OCI-LY7 (cell line): ENCODE measurements at places on chromosomes 7 and 10. TPM values are rescaled to one million over a fixed set of nuclear protein-coding genes. Genes with fewer than 3 reads are reported as not detected.

Gene UBN2
- 19.9 and 21.1 TPM in 2 replicates for total RNA-seq

Gene SRRM3
- total RNA-seq, result not detected in 2 replicates

Gene SPDYE8
- not detected in 2 replicates for total RNA-seq

Gene TMEM176B
- 0.37 TPM in 1 of 2 replicates, not detected in the other for total RNA-seq

Gene ACSM6
- total RNA-seq, result not detected in 2 replicates

Gene CYP17A1
- not detected in 2 replicates for total RNA-seq

Gene FBXL13
- 1.6 TPM in 2 replicates for total RNA-seq

Gene AQP1
- total RNA-seq, result not detected in 2 replicates

Gene WIPF3
- total RNA-seq, result not detected in 2 replicates

Gene SLC18A2
- not detected in 2 replicates for total RNA-seq

Gene CPA4
- total RNA-seq, result not detected in 2 replicates

Gene ABCB4
- total RNA-seq, result 1.2 TPM in 2 replicates

Gene ASZ1
- total RNA-seq, result not detected in 2 replicates

Gene SLC35G1
- 6.0 and 6.9 TPM in 2 replicates for total RNA-seq

Gene CELF2
- total RNA-seq, result 17.2 and 19.1 TPM in 2 replicates

Gene RTKN2
- total RNA-seq, result 12.3 and 15.4 TPM in 2 replicates

Gene ARHGEF35
- total RNA-seq, result not detected in 2 replicates

Gene DOCK4
- 0.91 and 2.8 TPM in 2 replicates for total RNA-seq

Gene MTERF1
- total RNA-seq, result 19.7 and 21.4 TPM in 2 replicates

Gene SLC16A9
- total RNA-seq, result not detected in 2 replicates
